Body of pancreas (tissue), 4 donors: ENCODE measurements at places on chromosomes 12 and 14. TPM values are rescaled to one million over a fixed set of nuclear protein-coding genes. Genes with fewer than 3 reads are reported as not detected.

ESPL1 gene
- total RNA-seq: not detected

PAPLN gene
- 9.6 TPM for total RNA-seq

ADCY4 gene
- total RNA-seq: 10.6 TPM

MORN3 gene
- total RNA-seq: not detected

CLEC1A gene
- total RNA-seq: 2.6 TPM

GTF2A1 gene
- total RNA-seq: 9.3 TPM
